HepG2 (cell line): ENCODE measurements at places on chromosomes 3 and 15. TPM values are rescaled to one million over a fixed set of nuclear protein-coding genes. Genes with fewer than 3 reads are reported as not detected.

- H3K27me3 ChIP-seq, result no peaks in the 10 kb centered on the region
- H3K27ac ChIP-seq, result no peak overlapping the region
- no peaks in the 10 kb centered on the region for H3K36me3 ChIP-seq
- no peak overlapping the region for H3K4me3 ChIP-seq
- no peak for DNase-seq
- H3K4me1 ChIP-seq, result no peaks in the 10 kb centered on the region
These were observed 12.2 kb downstream of the ROBO2 start for GRCh38 chr3:77052051-77052501.

- H3K27ac ChIP-seq, result no peak overlapping the region
- no peak overlapping the region for H3K4me3 ChIP-seq
- H3K36me3 ChIP-seq, result peaks cover 3% of the 10 kb centered on the region
- DNase-seq, result no peak
- no peaks in the 10 kb centered on the region for H3K27me3 ChIP-seq
- peaks cover 16% of the 10 kb centered on the region for H3K4me1 ChIP-seq
These were observed 5.6 kb downstream of the TSEN2 start for GRCh38 chr3:12489832-12490231.

DNA sequence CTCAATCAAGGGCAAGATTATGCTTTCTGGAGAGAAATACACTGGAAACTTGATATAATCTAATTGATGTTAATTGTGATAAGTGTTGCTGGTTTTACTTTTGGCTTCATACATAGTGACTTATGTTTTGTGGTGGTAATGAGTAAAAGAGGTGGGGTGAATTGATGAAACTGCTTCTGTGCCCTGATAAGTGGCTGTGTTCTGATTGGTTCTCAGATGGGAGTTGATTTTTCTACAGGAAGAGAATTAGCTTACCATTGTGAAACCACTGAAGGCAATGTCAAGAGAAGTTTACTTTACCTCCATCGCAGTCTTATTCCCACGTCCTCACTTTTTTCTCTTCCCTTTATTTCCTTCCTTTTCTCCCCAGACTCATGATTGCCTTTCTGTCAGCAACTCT, 23.8 kb downstream of the TMEM45A start:
- no peaks in the 10 kb centered on the region for H3K4me1 ChIP-seq
- H3K4me3 ChIP-seq, result no peak overlapping the region
- no peaks in the 10 kb centered on the region for H3K27me3 ChIP-seq
- DNase-seq, result no peak
- no peak overlapping the region for H3K27ac ChIP-seq
- peaks cover 6% of the 10 kb centered on the region; the same call in 1 of the 3 replicates for H3K36me3 ChIP-seq

DNA sequence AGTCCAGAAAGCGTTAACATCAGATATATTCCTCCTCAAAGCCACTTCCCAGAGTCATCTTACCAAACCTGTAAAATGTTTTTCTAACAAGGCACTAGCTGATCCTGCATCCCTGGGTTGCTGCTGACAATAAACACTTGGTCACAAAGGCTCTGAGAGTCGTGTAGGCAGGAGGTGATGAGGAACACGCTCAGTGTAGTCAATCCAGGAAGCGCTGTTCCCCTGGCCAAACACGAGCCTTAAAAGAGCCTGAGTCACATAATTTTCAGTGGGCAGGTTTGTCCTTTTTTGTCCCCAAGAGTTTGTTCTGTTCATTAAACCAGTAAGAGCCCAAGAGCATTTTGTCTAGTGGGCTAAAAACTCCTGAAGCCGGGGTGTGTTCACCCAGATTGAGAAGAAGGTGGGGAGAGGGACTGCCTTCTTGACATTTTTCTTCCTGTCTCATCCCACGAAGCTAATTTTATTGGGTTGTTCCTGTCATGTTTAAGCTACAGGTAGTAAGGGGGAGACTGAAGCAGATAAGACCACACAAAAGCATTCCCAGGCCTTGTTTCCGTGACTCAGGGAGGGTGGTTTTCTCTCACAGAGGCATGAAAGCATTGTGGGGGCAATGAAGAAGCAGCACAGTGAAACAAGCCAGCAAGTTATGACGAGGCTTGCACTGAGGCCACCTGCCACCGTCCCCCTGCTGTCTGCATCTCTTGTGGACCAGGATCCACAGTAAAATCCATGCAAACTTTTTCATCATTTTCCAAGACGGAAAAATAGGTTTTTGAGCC, 73.7 kb downstream of the FOXB1 start:
- no peak overlapping the region for H3K27ac ChIP-seq
- no peak for DNase-seq
- H3K36me3 ChIP-seq, result no peaks in the 10 kb centered on the region
- H3K27me3 ChIP-seq, result no peaks in the 10 kb centered on the region
- H3K4me3 ChIP-seq, result no peak overlapping the region

DNA sequence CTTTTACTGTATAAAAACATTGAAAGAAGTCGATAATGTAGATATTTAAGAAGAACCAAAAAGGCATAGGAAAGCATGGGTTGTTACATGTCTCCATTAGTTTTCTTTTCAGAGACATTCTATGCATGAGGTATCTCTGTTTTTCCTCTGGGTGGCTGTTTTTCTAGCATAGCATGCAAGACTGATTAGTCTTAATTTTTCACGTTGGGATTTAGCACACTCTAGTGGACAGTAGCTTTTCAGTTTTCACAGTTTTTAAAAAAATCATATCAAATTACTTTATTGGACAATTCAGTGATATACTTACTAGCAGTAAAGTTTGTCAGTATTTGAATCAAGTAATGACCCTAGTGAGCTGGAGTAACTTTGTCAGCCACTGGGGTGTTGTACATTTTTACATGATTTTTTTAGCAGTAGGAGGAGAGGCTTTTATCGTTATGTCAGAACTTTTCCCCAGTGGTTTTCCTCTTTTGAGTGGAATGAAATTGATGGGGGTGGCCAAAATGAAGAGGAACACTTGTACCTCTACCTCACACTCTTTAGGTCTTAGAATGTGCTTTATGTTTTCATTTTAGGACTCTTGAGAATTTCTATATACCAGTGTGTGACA, 57.2 kb downstream of the SEC22A start:
- no peak overlapping the region for H3K27ac ChIP-seq
- H3K4me1 ChIP-seq, result no peaks in the 10 kb centered on the region
- DNase-seq, result peak; percentile 43
- no peaks in the 10 kb centered on the region; the same call in 1 of the 2 replicates for H3K27me3 ChIP-seq
- H3K4me3 ChIP-seq, result no peak overlapping the region

A4GNT gene
- not detected in 2 replicates for polyA plus RNA-seq

C3orf22 gene
- not detected in 2 replicates for polyA plus RNA-seq

- no peaks in the 10 kb centered on the region for H3K4me1 ChIP-seq
- H3K27me3 ChIP-seq, result peaks cover 3% of the 10 kb centered on the region; the same call in 2 of the 3 replicates
- DNase-seq, result no peak
- H3K36me3 ChIP-seq, result no peaks in the 10 kb centered on the region
- no peak overlapping the region for H3K4me3 ChIP-seq
These were observed 50.2 kb downstream of the KLF15 start for GRCh38 chr3:126306888-126307482.

DNA sequence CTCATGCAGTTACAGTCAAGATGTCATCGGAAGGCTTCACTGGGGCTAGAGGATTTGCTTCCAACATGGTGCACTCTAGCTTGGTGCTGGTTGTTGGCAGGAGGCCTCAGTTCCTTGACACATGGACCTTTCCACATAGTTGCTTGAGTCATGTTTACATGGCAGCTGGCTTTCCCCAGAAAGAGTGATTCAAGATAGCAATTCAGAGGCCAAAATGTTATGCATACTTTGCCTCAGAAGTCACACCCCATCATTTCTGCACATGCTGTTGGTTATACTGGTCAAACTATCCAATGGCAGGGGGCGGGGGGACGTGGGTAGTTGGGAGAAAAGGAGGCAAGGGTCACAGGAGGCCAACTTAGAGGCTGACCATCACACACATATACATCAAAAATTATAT, 58.7 kb downstream of the FOXB1 start:
- no peaks in the 10 kb centered on the region for H3K27me3 ChIP-seq
- no peaks in the 10 kb centered on the region for H3K4me1 ChIP-seq
- no peak overlapping the region for H3K27ac ChIP-seq
- no peaks in the 10 kb centered on the region for H3K36me3 ChIP-seq
- no peak for DNase-seq

IMPG2 gene
- 0.03 and 0.07 TPM in 2 replicates for polyA plus RNA-seq

- H3K27ac ChIP-seq, result no peak overlapping the region
- H3K36me3 ChIP-seq, result no peaks in the 10 kb centered on the region
- H3K4me1 ChIP-seq, result no peaks in the 10 kb centered on the region
- no peaks in the 10 kb centered on the region for H3K27me3 ChIP-seq
These were observed 474.2 kb upstream of the ROBO2 start for GRCh38 chr3:76565496-76566210.

ADAMTS17 gene
- polyA plus RNA-seq, result 0.04 and 0.09 TPM in 2 replicates

GRCh38 chr15:65773386-65774111, 18.5 kb downstream of the DENND4A start:
- H3K36me3 ChIP-seq, result no peaks in the 10 kb centered on the region
- DNase-seq, result no peak
- no peak overlapping the region for H3K27ac ChIP-seq

DNA sequence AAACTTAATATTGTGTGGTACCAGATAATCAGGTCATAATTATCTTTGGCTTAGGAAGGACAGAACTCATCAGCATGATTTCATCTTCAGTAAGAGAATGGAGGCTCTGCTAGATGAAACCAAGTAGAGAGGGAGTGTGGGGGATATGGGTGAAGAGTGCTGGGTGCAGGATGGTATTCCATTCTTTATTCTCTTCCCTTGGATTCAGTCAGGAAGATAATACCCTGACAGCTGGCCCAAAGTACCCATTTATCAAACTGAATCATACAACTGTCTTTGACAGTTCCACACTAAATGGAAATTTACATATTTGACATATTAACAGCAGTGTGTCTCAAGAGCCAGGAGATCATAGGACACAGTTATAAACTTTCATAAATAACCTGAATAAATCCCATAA, 44.7 kb downstream of the GOLIM4 start:
- no peak overlapping the region for H3K27ac ChIP-seq
- no peak for DNase-seq
- H3K27me3 ChIP-seq, result no peaks in the 10 kb centered on the region
- H3K4me3 ChIP-seq, result no peak overlapping the region
- H3K4me1 ChIP-seq, result no peaks in the 10 kb centered on the region

ZNF774 gene
- 0.59 and 0.61 TPM in 2 replicates for polyA plus RNA-seq

GRCh38 chr3:177119829-177120228, 77.5 kb downstream of the TBL1XR1 start:
- H3K4me3 ChIP-seq, result no peak overlapping the region
- H3K27me3 ChIP-seq, result no peaks in the 10 kb centered on the region
- H3K27ac ChIP-seq, result no peak overlapping the region
- peaks cover 41% of the 10 kb centered on the region for H3K4me1 ChIP-seq
- DNase-seq, result no peak

BMF gene
- 15.9 and 32.7 TPM in 2 replicates for polyA plus RNA-seq

DNA sequence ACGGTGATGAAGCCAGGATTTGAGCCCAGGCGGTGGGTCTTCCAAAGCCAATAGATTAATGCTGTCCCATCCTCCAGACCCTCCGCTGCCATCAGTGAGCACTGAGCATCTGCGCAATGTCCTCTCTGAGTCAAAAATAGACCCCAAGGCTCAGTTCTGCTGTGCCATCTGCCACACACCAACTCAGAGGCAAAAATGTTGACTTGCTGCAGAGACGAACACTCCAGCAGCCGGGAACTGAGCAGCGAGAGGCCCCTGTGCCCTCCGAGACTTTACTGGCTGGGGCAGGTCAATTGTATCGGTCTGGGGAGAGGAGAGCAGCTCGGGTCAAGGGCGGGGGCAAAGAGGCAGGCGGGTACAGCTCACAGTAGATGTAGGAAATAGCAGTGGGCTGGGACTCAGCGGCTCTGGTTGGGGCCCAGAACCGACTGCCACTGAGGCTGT, 41.5 kb upstream of the ATP2B2 start:
- peaks cover 2% of the 10 kb centered on the region; the same call in 1 of the 2 replicates for H3K27me3 ChIP-seq
- no peak overlapping the region for H3K4me3 ChIP-seq
- no peaks in the 10 kb centered on the region for H3K36me3 ChIP-seq
- H3K4me1 ChIP-seq, result no peaks in the 10 kb centered on the region
- H3K27ac ChIP-seq, result no peak overlapping the region

DNA sequence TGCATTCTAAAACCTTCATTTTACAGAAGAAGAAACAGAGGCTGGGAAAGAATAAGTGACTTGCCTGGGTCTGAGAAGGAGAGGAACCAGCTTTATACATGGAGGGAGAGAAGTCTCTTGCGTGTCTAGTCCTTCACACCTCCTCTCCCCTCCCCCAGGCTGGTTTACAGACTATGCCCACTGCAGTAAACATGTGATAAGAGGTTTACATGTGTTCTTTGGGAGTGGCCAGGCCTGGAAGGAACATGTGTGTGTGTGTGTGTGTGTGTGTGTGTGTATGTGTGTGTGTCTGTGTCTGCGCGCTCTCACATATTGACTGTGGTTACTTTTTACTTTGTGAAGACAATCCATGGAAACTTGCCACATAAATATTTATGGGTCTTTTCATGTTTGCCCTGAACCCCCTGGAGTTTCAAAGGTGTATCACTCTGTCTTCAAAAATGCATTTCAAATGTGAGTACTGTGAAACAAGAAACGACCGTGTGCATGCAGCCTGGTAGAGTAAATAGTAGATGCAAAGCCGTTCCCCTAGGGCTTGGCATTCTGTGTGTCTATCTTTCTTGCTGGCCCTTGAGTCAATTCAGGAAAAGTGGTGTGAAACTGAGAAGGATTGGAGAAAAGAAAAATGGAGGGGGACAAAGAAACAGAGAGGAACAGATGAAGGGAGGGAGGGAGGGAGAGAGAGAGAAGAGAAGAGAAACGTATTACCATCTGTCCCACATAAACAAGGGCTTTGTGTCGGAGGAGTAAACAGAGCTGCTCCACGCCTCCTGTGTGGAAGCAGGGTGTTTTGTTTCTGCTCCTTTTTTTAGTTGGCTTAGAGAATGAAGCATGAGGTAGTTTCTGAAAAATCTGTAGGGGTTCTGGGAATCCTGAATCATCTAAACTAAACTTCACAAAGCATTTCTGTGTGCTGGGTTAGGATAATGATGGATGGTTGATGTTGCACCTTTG, 51.7 kb downstream of the CLDN11 start:
- no peak overlapping the region for H3K4me3 ChIP-seq
- no peak for DNase-seq
- H3K4me1 ChIP-seq, result peaks cover 36% of the 10 kb centered on the region
- H3K27me3 ChIP-seq, result peaks cover 10% of the 10 kb centered on the region; the same call in 2 of the 3 replicates

DNA sequence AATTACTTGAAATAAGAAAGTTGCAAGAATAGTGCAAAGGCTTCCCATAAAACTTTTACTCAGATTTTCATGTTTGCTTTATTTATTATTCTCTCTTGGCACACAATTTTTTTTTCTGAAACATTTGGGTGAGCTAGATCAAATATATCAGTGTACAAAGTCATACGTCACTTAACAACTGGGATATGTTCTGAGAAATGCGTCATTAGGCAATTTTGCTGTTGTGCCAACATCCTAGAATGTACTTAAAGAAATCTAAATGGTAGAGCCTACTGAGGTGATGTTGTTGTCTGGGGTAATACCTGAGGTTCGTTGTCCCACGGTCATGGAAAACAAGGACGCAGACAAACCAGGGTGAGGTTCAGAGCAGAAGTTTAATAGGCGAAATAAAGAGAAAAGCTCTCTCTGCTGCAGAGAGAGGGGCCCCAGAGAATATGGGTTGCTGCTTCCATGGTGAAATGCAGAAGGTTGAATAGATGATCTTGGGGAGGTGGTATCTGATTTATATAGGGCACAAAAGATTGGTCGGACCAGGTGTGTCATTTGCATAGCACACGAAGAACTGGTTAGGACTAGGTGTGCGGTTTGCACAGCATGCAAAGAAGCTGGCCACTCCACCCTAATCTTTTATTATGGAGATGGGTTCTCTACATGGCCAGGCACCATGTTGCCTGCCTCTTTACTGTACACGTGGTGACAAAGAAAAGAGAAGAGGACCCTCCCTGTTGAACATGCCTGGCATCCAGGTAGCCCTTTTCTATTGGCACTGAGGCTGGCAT, 8.8 kb upstream of the GRAMD1C start:
- H3K27me3 ChIP-seq, result no peaks in the 10 kb centered on the region
- no peak overlapping the region for H3K27ac ChIP-seq
- H3K4me1 ChIP-seq, result peaks cover 43% of the 10 kb centered on the region
- H3K4me3 ChIP-seq, result no peak overlapping the region
- H3K36me3 ChIP-seq, result no peaks in the 10 kb centered on the region
- no peak for DNase-seq

UMPS gene
- 45.6 and 52.7 TPM in 2 replicates for polyA plus RNA-seq

TEX55 gene
- polyA plus RNA-seq, result not detected in 2 replicates

ECE2 gene
- polyA plus RNA-seq, result 0.03 TPM in 1 of 2 replicates, not detected in the other
